SK-N-SH (cell line): ENCODE measurements at places on chromosomes 16 and 17. TPM values are rescaled to one million over a fixed set of nuclear protein-coding genes. Genes with fewer than 3 reads are reported as not detected.

The ARHGAP44 gene
- polyA plus RNA-seq = 0.11 and 0.28 TPM in 2 replicates

DNA sequence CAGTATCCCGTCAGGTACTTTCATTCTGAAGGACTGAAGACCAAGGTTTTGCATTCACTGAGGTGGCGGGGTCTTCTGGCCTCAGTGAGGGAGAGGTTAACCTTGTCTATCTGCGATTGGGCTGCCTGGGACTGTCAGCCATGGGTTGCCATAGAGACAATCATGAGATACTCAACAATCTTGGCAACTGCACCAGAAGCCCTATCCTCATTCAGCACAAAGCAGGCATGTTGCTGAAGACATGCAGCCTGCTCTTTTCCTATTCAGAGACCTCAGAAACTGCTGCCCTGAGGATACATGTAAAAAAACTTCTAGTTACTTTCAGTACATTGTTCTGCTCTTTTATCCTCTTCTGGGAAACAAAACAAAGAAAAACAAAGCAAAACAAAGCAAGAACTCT lies 146.3 kb upstream of the PIRT start:
- no peak for DNase-seq

GRCh38 chr17:1012823-1013728 lies 16.1 kb downstream of the TIMM22 start:
- no peak for DNase-seq

The CNGB1 gene
- 0.05 TPM in 1 of 2 replicates, not detected in the other for polyA plus RNA-seq

DNA sequence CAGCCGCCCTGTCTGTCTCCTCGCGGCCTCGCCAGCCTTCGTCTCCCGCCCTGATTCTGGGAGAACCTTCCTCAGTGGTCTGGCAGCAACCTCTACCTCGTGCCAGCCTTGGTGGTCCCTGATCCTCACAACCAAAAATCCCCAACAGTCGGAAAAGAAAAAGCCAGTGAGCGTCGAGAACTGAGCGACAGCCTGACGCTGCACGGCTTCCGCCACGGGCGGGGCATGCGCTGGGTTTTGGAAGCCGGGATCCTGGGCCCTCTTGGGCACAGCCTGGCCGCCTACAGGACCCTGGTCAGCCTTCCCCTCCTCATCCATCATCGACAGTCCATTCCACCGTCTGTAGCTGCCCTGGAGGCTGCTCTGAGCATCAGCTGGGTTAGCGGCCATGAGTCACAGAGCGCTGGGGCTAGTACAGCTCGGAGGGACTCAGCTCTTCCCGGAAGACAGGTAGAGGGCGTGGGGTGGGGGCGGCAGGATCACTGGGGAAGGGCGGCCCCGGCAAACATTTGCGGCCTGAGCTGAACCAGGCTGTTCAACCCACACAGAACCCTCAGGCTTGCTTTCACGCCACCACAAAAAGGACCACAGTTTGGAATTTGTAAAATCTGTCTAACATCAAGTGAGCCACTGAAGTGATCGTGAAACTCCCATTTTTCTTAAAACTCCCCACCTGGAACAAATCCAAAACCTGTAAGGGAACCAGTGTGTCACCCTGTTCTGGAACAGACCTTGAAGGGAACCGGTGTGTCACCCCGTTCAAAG lies 55.4 kb upstream of the DOC2B start:
- DNase-seq = no peak

The GJC1 gene
- polyA plus RNA-seq = 15.2 and 15.6 TPM in 2 replicates
